ENCODE measurements at places on chromosomes 11 and 22.

- DNase-seq: no peak
These were observed 15.5 kb upstream of the BMAL1 start for GRCh38 chr11:13262096-13262495.

- DNase-seq: no peak
These were observed 16.5 kb upstream of the NUCB2 start for GRCh38 chr11:17260020-17260419.

- DNase-seq: no peak
These were observed 189.6 kb upstream of the SYN3 start for GRCh38 chr22:33247758-33248157.

DNA sequence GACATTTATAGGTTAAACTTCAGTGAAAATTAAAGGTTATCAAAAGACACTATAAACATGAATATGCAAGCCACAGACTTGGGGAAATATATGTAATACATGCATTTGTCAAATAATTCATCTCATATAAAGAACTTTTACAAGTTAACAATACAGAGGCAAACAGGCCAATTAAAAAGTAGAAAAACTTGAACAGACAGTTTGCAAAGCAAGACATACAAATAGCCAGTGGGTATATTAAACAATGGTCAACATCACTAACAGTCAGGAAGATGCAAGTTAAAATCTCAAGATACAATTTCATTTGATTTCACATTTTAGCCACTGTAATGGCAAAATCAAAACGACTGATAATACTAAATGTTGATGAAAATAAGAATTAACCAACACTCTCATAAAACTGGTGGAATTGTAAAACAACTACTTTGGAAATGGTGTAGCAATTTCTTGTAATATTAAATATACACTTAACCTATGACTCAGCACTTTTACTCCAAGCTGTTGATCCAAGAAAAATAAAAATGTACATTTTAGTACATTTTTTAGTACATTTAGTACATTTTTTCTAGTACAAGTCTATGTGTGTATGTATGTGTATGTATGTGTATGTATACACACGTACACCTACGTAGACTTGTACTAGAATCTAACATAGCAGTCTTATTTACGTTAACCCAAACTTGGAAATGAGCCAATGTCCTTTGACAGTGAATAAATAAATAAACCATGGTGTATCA is 62.8 kb downstream of the LRRC74B start:
- DNase-seq: no peak

DNA sequence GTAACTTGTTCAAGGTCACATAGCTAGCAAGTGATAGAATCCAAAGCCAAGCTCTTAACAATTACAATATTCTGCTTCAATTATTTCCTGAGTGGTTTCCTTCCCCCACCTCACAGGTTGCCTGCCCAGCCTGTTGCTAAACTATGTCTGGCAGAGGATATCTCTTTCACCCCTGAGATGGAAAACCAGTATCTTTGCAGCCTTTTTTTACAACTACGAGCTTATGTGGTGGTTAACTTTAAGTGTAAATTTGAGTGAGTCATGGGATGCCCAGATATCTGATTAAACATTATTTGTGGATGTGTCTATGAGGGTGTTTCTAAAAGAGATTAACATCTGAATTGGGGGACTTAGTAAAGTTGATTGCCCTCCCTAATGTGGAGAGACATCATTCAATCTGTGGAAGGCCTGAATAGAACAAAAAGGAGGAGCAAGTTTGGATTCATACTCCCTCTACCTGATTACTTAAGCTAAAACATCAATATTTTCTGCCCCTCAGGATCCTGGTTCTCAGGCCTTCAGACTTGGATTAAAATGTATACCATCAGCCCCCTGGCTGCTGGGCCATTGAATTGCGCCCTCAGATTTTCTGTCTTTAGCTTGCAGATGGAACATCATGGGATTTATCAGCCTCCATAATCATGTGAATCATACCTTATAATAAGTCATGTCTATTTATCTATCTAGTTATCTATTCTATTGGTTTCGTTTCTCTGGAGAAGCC is 911.9 kb downstream of the METTL15 start:
- DNase-seq: no peak

- peak; percentile 75 for DNase-seq
These were observed 694 bp downstream of the TMEM123 start for GRCh38 chr11:102451681-102452460.
